ENCODE measurements at places on chromosomes 3 and 15.

DNA sequence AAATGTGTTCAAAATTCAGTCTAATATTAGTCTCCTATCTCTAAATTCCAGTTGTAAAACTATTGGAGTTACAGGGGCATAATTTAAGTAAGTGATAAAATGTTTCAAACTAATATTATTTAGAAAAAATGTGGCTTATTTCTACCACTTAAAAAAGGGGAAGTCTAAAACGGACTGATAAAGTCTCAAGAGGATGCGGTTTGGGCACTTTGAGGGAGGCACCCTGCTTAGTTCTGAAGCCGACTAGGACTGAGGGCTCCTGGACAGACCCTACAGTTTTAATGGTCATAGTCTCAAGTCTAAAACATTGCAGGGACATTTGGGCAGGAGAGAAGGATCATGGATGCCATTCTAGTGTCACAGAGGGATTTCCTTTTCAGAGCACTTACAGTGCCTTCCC lies 566.3 kb downstream of the NR2F2 start:
- DNase-seq: no peak

- no peak for DNase-seq
Measured at GRCh38 chr3:26347150-26347549, 275.4 kb upstream of the LRRC3B start.

- no peak for DNase-seq
Measured at GRCh38 chr15:42332331-42332730, 27.0 kb upstream of the CAPN3 start.

DNA sequence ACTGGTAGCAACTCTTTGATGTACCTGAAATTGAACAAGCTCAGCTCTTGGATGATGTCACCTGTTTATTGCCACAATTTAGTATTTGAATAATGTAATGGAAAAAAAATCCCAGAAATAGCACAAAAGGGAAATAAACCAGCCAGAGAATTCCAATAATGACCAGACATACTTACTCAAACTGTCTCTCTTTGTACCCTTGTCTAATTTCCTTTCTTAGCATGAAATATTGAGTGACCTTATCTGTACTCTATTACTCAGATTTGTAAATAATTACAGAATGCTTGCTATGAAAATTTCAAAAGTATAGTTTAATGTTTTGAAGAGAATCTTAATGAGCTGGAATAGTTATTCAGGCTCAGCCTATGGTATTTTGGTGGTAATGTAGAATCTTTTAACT lies 555.4 kb upstream of the SGO1 start:
- no peak for DNase-seq

DNA sequence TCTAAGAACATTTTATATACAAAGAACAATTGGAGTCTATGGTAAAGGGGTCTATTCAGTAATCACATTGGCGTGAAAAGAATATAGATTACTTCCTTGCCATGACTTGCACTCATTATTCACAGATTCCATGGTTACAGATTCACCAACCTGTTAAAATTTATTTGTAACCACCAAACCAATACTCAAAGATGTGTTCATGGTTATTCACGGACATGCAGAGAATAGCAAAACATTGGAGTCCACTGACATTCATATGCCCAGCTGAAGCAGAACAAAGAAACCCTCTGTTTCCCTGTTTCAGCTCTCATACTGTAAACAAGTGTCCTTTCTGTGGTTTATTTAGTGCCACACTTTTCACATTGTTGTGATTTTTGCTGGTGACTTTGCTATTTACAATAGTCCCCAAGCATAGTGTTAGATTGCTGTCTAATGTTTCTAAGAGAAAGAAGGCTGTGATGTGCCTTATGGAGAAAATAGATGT lies 185.8 kb upstream of the TTC14 start:
- DNase-seq: no peak

- no peak for DNase-seq
Measured at GRCh38 chr3:189108067-189108466, 63.7 kb upstream of the TPRG1 start.

DNA sequence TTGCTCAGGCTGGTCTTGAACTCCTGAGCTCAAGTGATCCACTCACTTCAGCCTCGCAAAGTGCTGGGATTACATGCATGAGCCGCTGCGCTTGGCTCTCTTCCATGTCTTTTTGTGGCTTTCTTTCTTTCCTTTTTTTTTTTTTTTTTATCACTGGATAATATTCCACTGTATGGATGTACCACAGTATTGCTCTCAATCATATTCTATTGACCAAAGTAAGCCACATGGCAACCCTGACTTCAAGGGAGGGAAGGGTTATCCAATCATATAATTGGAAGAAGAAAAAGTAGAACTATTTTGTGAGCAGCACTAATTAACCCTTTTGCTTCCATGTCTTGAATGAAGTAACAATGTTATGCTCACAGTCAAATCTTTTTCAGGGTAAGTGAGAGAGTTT lies 307.0 kb upstream of the RASGRP1 start:
- no peak for DNase-seq

DNA sequence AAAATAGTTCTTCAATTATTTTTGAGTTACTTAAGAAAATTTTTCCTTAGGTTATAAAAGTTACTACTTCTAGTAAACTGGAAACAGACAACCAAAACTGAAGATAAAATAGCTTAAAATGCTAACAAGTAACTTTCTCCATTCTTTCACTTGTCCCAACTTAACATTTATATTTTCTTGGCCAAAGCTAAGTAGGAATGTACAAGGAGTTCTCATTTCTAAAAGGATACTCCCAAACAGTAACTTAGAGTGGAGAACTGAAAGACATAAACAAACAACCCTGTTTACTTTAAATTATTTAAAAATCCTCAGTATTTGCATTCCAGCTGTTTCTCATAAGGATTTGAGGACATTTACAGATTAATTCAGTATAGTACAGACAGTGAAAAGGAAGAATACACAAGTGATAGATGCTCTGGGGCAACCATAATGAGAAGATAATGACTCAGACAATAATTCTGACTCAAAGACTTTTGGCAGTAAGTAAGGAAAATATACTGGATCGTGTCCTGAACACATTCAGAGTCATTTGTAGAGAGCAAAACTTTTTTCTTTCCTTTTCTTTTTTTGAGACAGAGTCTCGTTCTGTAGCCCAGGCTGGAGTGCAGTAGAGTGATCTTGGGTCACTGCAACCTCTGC lies 29.2 kb upstream of the ANXA2 start:
- DNase-seq: no peak

DNA sequence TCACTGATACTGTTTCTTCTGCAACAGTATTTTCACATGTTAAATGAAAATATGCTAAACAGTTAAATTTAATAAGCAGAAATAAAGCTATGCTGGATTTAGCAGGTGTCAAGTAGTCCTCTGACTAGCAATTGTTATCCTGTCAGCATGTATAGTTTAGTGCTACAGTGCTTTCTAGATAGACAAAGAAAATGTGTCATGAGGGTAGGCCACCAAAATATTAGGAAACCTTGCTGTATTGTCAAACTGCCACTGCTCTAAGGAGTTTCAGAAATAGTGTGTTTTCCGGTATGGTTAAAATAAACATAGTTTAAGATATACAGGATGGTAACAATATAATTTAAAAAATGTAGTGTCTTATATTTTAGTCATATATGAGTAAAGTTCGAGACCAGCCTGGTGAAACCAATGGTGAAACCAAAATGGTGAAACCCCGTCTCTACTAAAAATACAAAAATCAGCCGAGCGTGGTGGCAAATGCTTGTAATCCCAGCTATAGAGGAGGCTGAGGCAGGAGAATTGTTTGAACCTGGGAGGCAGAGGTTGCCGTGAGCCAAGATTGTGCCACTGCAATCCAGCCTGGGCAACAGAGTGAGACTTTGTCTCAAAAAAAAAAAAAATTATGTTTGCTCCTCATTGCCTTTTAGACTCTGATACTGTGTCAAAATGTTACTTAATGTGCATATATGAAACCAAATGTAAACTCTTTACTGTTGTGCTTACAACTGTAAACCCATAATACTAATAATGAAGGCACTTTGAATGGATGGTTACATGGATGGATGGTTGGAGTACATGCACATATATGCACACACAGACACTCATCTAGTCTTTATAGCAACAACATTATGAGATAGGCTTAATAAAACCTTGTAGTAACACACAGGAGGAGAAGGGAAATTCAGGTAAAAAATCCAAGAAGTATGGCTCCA lies 204.8 kb downstream of the RSRC1 start:
- no peak for DNase-seq

DNA sequence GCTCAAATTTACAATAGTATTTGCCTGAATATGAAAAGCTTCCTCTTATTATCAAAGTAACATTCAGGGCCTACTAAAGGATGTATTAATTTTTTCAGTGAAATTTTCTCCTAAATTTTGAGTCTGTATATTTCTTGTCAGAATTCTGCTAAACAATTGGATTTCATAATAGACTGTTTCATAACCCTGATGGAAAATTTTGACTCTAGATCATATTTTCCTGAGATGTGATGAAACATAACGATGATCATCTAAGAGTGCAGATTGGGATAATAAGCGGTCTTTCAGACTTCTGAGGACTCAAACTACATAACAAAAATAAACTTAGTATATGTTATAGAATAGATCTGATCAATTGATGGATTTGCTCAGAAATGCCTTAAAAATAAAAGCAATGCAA lies 574.5 kb upstream of the TBL1XR1 start:
- no peak for DNase-seq

GRCh38 chr15:73800662-73801345 lies 47.7 kb upstream of the INSYN1 start:
- no peak for DNase-seq

- no peak for DNase-seq
Measured at GRCh38 chr3:128144512-128145187, 8.6 kb upstream of the EEFSEC start.

DNA sequence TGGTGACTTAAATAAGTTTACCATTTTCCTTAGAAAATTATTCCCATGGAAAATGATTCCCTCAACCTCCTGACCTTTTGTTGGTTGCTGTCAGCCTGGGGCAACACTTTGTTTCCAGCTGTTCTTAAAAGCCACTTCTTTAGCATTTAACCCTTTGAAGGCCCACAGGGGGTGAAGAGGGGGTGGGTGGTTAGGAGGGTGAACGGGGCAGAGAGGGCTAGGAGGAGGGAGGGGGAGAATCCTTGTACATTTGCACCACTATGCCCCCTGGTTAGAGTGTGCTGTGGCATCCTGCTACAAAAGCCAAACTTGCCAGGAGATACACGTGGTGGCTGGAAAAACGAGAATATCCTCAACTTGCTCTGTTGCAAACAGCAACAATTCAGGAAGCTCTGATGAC lies 273.2 kb upstream of the RGMA start:
- no peak for DNase-seq

DNA sequence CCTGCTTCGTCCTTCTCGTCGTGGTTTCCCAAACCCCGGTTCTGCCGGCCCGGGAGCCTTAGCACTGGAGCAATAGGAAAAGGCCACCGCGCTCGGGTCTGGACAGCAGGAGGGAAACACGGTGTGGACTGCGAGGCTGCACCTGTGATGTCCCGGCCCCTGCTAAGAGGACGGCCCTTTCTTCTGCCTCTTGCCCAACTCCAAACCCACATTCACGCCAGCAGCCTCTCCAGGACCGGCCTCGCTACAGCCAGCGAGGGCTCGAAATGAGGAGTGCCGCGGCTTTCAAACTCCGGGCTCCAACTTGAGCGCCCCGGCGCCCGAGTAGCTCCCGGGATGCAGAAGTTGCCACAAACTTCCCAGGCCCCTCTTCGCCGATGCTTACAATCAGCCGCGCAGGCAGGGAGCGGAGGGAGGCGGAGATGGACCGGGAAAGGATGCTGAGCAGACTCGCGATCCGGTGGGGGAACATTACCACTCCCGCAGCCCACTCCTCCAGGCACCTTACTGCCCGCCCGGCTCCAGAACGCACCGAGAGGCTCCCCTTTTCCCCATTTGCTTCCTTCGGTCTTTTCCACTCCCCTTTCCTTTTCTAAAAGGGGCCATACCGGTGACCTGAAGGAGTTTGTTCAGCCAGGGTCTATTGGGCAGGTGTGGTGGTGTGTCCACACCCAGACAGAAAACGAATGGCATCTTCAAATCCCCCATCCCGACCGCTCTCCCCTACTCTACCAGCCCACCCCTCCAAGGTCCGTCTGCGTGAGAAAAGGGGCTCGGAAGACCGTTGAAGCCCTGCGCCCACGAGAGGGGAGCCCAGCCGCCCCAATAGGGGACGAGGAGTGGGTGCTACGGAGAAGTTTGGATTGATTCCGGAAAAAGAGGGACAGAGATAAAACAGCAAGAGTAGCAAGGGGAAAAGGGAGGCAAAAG lies 18.8 kb upstream of the SATB1 start:
- DNase-seq: peak; percentile 18

GRCh38 chr15:70806992-70807712 lies 43.8 kb upstream of the UACA start:
- no peak for DNase-seq

DNA sequence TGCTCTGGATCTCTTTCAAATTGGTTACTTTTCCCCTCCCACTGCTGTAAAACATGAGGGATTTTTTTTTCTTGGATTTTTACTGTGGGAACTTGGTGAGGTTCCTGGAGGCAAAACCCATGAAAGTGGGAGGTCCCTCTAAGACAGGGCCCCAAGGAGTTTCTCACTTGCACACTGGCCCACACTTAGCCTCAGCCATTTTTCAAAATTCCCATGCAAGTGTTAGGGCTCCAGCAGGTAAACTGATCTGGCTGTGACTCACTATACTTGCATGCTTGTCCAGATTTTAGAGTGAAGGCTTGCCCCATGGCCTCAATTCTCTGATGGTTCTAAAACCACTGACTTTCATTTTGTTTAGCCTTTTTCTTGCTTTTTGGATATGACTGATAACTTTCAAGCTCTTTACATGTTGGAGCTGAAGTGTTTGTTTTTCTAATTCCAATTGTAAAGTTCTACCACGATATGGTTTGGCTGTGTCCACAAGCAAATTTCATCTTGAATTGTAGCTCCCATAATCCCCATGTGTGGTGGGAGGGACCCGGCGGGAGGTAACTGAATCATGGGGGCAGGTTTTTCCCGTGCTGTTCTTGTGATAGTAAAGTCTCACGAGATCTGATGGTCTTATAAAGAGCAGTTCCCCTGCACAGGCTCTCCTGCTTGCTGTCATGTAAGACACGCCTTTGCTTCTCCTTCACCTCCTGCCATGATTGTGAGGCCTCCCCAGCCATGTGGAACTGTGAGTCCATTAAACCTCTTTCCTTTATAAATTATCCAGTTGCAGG lies 37.7 kb downstream of the MCCC1 start:
- no peak for DNase-seq

DNA sequence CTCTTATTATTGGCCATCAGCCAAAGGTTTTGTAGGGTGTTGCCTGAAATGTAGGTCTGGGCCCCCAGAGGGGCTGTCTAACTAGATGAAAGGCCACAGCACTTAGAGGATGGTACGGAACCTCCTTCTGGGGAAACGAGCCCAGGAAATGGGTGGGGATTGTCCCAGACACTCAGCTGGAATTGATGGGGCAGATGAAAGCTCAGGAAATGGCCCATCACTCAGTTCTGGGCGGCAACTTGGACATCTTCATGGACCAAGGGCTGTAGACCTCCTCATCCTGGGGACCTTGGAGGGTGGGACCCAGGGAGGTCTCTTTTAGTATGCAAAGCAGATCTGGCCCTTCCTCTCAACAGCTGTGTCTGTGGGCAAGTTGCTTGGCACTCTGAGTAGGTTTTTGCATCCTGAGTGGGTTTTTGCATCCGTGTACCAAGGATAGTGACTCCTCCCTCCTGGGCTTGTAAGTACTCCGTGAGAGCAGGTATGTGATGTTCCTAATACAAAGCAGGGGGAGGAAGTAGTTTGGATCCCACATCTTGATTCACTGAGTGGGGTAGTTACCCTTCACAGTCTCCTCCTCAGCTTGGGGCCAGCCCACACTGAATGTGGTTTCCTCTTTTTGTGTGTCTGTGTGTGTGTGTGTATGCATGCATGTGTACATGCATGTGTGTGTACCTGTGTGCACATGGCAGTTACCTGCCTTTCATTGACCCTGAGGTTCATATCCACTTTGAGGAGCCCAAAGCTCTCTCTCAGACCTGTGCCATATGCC lies 292.0 kb downstream of the RPLP1 start:
- DNase-seq: no peak

- DNase-seq: no peak
Measured at GRCh38 chr3:193734737-193735366, 141.8 kb downstream of the OPA1 start.
